ENCODE measurements at places on chromosomes 4 and X. TPM values are rescaled to one million over a fixed set of nuclear protein-coding genes. Genes with fewer than 3 reads are reported as not detected.

GRCh38 chr4:54050214-54050904 is 14.0 kb downstream of the CHIC2 start:
- no peak for DNase-seq

Gene GUCY1A1
- total RNA-seq, result 0.48 TPM

GRCh38 chr4:120293341-120293740 is 226.7 kb upstream of the MAD2L1 start:
- no peak for DNase-seq

Gene ALB
- 22.3 TPM for total RNA-seq

Gene YIPF7
- not detected for total RNA-seq

Gene DGKK
- total RNA-seq, result not detected

Gene APOOL
- total RNA-seq, result 14.7 TPM

- no peak for DNase-seq
These were observed 95.0 kb upstream of the GABRA2 start for GRCh38 chr4:46484881-46485280.

Gene KCND1
- total RNA-seq, result 0.97 TPM

GRCh38 chrX:153726286-153727122 is 1.8 kb downstream of the ABCD1 start:
- DNase-seq, result peak; percentile 48

Gene CYP2U1
- 3.2 TPM for total RNA-seq

GRCh38 chr4:60432911-60433310 is 767.2 kb upstream of the ADGRL3 start:
- no peak for DNase-seq

Gene MYOZ2
- not detected for total RNA-seq

- DNase-seq, result no peak
These were observed 449.3 kb downstream of the IL15 start for GRCh38 chr4:142085513-142086292.

Gene HSFX4
- not detected for total RNA-seq

GRCh38 chr4:23365086-23365485 is 524.8 kb downstream of the PPARGC1A start:
- no peak for DNase-seq

GRCh38 chr4:10639100-10639499 is 45.5 kb downstream of the CLNK start:
- no peak for DNase-seq

Gene VGLL1
- total RNA-seq, result not detected

Gene CFAP47
- 0.03 TPM for total RNA-seq

- DNase-seq, result no peak
These were observed 17.0 kb downstream of the XKRX start for GRCh38 chrX:100911731-100912130.

Gene TBX22
- not detected for total RNA-seq

- no peak for DNase-seq
These were observed 114.1 kb upstream of the PPARGC1A start for GRCh38 chr4:24003926-24004325.

- no peak for DNase-seq
These were observed 74.1 kb downstream of the SMARCA1 start for GRCh38 chrX:129449148-129449547.

DNA sequence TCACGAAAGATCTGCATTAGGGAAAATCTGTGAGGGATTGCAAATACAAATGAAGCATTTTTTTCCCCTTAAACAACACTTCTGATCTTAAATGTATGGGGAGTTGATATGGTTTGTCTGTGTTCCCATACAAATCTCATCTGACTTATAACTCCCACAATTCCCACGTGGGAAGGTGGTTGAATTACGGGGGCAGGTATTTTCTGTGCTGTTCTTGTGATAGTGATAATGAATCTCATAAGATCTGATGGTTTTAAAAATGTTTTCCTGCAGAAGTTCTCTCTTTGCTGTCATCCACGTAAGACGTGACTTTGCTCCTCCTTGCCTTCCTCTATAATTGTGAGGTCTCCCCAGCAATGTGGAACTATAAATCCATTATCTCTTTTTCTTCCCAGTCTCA is 107.4 kb upstream of the KCNIP4 start:
- DNase-seq, result no peak

Gene CCKAR
- total RNA-seq, result not detected

- DNase-seq, result no peak
These were observed 131.9 kb upstream of the RADX start for GRCh38 chrX:106479920-106480319.

Gene TMPRSS11D
- not detected for total RNA-seq

- DNase-seq, result peak; percentile 12
These were observed 466.7 kb downstream of the NKX6-1 start for GRCh38 chr4:84032372-84032771.

DNA sequence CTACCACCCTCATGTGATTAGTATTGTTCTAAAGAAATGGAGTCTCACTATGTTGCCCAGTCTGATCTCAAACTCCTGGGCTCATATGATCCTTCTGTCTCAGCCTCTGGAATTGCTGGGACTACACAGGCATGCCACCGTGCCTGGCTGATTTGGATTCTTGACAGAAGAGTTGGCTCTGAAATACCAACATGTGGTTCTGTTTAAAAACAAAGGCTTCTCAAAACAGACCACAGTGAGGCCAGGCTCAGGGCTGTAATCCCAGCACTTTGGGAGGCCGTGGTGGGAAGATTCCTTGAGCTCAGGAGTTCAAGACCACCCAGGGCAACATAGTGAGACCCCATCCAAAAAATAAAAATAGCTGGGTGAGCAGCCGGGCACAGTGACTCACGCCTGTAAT is 126.7 kb downstream of the DHRSX start:
- DNase-seq, result no peak

- DNase-seq, result no peak
These were observed 290.9 kb upstream of the LDB2 start for GRCh38 chr4:17189401-17189720.

DNA sequence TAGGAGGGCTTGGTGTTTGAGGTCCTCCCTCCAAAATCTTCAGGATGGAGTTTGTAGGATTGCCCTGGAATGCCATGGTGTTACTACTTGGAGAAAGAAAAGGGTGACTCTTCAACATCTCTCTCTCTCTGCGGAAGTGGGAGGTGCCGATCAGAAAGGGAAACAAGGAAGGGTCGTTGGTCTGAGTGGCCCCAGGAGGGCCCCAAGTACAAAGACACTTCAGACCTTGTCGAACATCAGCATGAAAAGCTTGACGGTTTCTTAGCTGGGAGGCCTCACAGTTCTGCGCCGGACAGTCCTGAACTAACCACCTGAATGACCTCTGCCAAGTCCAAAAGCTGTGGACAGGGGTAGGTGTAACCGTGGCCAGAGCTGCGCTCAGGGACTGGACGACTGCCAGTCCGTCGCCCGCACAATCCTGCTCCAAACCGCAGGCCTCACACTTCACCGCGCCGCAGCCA is 646 bp upstream of the GSX2 start:
- no peak for DNase-seq

DNA sequence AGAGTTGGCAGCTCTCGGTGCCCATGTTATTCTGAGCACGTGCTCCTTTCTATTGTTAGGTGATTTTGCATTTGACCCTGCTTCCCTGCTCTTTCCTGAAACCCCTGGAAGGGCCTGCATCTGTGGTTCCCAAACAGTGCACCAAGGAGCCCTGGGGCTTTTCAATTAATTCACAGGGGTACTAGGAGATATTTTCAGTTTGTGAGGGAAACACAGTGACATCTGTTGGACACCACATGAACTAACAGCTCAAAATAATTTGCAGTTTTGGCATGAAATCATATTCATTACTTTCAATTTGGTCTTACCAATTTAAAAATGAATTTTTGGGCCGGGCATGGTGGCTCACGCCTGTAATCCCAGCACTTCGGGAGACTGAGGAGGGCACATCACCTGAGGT is 156.6 kb downstream of the GATB start:
- no peak for DNase-seq

Gene FANCB
- 6.6 TPM for total RNA-seq

DNA sequence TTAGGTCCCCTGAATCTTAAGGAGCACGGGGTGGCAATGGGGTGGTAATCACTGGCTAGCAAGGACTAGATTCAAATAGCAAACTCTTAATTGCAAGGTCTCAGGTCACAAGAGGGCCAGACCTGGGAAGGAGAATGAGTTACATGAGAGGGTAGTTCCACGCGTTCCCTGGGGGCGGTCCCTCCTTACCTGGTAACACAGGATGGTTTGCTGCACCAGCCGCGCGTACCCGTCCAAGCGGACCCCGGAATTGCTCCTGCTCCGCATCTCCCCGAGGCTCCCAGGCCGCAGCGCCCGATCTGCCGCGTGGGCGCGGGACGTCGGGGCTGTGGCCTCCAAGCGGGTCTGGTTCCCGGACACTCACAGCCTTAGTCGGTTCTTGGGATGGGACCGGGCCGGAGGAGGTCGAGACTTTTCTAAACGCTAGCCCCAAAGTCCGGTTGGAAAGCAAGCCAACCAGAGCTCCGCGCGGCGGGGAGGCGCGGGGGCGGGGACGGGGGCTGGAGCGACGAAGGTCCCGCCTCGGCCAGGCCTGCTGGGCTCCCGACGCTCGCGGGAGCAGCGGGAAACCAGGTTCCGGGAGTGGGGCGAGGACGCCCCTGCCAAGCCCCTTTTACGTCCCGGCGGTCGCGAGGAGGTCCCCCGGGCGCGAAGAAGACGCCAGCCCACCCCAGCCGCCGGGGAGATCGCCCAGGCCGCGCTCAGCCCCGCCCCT is at the start of gene PHKA2:
Gene PHKA2 (minus strand): TSS at position 449 of the 715 bp plus-strand sequence. CDS start 182 bp downstream, at position 267.
- DNase-seq, result no peak

DNA sequence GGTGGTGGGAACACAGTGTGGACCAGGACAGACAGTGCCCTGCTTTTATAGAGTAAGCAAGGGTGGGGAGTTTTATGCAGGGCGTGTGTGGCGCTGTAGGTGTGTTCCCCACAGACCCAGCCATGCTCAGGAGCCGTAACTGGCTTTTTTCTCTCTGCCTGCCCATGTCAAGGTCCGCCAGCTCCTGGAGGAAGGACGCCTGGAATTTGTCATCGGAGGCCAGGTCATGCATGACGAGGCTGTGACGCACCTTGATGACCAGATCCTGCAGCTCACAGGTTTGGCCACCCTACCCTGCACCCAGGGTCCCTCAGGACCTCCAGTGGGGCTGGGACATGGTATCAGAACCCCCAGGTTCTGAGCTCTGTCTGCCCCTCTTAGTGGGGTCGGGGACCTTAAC is 3.2 kb downstream of the MAN2B2 start:
- DNase-seq, result no peak

GRCh38 chrX:136656361-136656964 is 8.5 kb downstream of the CD40LG start:
- no peak for DNase-seq

DNA sequence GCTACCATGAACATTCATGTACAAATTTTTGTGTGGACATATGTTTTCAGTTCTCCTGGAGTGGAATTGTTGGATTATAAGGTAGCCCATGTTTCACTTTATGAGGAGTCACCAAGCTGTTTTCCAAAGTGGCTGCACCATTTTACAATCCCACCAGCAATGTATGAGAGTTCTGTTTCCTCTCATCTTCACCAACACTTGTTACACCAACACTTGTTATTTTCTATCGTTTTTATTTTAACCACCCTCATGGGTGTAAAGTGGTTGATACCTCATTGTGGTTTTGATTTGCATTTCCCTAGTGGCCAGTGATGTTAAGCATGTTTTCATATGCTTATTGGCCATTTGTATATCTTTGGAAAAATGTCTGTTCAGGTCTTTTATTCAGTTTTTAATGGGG is 4.1 kb downstream of the EXOC1 start:
- no peak for DNase-seq

DNA sequence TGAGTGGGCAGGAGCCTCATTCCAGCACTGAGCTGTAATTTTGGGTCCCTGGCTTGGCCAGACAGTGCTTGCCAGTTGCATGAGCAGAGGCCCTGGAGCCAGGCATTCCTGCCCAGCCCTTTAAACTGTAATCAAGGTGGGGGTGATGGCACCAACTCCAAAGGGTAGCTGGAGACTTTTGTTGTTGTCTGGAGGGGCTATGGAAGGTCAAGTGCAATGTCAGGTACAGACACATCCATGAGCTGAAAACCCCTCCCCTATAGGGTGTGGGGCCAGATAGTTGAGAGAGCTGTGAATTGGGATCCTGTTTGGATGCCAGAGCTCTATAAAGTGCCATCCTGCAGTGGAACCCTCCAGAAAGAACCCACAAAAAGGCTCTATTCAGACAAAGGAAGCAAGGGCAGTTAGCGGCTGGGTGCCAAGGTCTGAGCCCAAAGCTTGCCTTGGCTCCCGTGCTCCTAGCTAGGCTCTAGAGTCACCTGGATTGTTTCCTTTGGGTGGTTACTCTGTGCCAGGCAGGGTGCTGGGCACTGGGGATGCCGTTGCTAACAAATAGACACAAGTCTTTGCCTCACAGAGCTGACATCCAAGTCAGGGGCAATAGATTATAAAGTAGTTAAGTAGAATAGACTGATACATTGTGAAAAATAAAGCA is 163.0 kb downstream of the EFNB1 start:
- DNase-seq, result no peak

GRCh38 chr4:6394671-6395081 is 77.7 kb downstream of the PPP2R2C start:
- no peak for DNase-seq

Gene DDIT4L
- 0.08 TPM for total RNA-seq

Gene HSFX2
- not detected for total RNA-seq

Gene PLS3
- total RNA-seq, result 161 TPM

- no peak for DNase-seq
These were observed 110.9 kb upstream of the ANK2 start for GRCh38 chr4:112938461-112939058.

DNA sequence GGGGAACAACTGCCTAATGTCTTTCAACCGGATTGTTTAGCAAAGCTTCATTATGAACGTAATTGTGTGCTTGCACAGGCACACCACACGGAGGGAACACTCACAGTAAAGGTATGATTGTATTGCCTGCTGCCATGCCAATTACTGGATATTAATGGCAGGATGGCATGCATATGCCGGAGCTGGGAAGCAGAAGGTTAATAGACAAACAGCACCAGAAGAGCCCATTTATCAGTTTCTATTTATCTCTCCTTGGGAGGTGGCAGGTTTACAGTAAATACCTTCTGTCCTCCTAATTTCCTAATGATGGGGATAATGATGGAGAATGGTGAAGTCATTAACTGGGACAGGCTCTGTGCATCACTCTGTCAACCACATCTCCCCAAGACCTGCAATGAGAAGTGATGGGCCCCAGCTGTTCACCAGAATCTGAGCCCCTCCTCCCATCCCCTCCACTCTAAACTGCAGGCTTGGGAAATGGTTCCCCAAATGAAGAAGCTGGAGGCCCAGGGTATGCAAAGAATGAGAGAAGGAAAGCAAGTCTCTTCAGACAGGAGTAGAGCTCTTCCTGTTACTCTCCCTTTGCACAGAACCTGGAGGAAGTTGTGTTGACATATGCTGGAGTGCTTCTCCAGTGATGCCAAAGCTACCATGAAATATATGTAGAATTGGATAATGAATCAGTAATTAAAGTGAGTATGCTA is 160.8 kb downstream of the NAA11 start:
- DNase-seq, result no peak

GRCh38 chr4:128802680-128803628 is 6.5 kb upstream of the JADE1 start:
- DNase-seq, result no peak

GRCh38 chr4:176193938-176194337 is 1.4 kb downstream of the SPATA4 start:
- no peak for DNase-seq

DNA sequence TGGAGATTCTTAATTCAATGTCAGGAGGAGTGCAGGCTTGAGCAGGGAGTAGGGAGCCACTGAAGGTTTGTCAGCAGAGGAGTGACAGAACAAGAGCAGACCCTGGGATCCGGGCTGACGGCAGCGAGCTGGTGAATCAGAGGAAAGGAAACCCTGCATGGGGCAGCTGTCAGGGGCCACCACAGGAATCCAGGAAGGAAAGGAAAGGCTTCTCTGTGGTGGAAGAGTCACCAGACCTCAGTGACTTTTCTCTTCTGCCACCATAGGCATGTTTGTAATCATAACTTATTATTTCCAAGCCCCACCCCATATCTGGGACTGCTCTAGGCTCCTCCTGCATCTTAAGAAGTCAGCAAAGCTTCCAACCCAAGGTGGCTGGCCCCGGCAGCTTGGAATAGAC is 150.9 kb downstream of the BCOR start:
- no peak for DNase-seq

Gene TEX13B
- not detected for total RNA-seq
